ENCODE measurements at places on chromosomes 11 and 22.

- DNase-seq, result no peak
Observed at GRCh38 chr11:131652231-131652630, 281.8 kb downstream of the NTM start.

GRCh38 chr11:35554491-35555437 lies 29.3 kb upstream of the PAMR1 start:
- peak; percentile 62 for DNase-seq

GRCh38 chr11:85965202-85965601 lies 103.7 kb downstream of the PICALM start:
- DNase-seq, result peak; percentile 45

- peak; percentile 23 for DNase-seq
Observed at GRCh38 chr11:100625041-100625440, 62.0 kb upstream of the ARHGAP42 start.

DNA sequence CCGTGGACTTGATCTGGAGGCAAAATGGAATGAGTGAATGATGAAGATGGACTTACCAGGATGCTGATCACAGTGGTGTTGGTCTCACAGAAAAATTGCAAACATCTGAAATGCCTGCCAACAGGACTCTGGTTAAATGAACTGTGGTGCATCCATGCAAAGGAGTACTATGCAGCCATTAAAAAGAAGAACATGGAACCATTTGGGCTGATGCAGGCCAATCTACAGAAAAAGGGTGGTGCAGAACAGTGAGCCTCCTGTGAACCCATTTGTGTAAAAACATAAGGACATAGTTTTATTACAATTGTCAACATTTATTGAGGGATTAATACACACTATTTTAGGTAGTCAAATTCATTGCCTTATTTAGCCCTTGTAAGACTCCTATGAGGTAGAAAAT lies 111.9 kb downstream of the MN1 start:
- DNase-seq, result no peak

- peak; percentile 48 for DNase-seq
Observed at GRCh38 chr11:126233391-126233790, 21.8 kb downstream of the FAM118B start.

DNA sequence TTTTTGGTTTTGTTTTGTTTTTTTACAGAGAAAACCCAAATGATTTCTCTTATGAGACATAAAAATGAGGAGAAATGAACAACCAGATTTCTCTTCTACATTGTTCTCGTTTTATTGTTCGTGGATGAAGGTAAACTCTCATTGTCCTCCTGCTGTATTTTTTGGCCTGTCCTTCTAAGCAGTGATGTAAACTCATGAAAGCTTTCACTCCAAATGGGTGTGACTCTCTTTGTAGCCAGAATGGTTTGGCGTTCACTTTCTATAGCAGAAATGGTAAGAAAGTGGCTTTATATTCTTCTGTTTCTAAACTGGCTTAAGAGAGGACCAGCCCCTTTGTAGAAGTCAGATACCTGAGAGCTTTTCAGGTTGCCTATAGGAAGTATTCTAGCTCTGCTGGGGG lies 15.5 kb upstream of the BMAL1 start:
- DNase-seq, result no peak

DNA sequence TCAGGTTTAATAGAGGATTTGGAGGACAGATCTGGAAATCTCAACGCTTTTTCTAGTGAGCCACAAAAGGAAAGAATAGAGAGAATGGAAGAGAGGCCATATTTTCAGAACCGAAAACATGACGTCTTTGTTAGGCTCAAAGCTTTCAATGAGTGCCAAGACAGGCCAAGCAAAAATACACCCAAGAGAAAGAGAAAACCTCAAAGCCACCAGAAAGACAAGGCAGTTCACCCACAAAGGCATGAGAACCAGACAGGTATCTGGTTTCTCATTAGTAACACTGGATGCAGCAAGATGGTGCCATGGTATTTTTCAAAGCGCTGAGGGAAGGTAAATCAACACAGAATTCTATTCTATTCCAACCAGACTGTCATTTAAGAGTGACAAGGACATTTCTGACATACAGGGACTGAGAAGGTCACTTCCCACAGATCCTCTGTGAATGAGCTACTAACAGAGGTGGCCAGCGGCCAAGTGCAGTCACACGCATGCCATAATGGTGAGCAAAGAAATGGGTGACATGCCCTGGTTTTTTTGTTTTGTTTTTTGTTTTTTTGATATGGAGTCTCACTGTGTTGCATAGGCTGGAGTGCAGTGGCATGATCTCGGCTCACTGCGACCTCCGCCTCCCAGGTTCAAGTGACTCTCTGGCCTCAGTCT lies 41.9 kb downstream of the TOLLIP start:
- no peak for DNase-seq

GRCh38 chr22:45930324-45930723 lies 46.6 kb downstream of the WNT7B start:
- no peak for DNase-seq

- DNase-seq, result peak; percentile 37
Observed at GRCh38 chr11:87265132-87265531, 227.4 kb downstream of the TMEM135 start.

DNA sequence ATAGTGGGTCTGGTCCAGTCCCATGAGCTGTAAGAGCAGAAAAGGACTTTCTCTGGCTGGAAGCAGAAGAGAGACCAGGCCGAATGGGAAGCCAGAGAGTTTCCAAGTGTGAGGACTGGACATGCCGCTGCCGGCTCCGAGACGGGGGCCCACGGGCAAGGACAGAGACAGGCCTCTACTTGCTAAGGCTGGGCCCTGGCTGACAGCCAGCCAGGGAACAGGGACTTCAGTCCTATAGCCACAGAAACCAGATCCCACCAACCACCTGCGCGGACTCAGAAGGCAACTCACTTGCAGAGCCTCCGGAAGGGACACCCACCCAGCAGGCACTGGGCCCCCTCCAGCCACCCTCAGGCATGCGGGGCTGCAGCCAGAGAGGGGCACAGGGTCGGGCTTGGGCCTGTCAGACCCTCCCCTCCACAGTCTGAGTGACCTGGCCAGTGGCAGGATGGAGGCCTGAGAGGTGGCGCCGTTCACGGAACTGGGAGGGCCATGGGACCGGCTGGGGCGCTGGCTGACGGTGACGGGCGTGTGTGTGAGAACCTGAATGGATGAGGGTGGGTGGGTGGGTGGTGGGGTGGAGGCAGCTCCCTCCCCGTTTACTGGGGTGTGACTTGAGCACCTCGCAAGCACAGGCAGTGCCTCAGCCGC lies 47.8 kb upstream of the A4GALT start:
- no peak for DNase-seq

- DNase-seq, result no peak
Observed at GRCh38 chr11:47641600-47642098, 710 bp downstream of the MTCH2 start.

DNA sequence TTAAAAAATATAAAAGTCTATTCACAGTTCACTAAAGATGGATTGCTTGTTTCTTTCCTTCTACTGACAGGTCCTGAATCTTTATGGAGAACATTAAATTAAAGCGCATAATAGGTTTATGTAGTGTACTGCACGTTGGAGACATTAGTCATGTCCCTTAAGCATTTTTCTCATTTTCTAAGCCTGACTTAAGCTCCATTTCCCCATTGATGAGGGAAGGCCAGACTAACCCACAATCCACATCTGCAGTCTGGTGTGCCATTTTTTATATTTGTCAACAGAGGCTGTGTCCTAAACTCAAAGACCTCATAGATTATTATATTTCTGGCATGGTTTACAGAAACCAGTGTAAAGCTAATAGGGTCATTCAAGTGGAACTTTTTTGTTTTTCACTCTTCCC lies 39.9 kb downstream of the CADM1 start:
- DNase-seq, result peak; percentile 37

DNA sequence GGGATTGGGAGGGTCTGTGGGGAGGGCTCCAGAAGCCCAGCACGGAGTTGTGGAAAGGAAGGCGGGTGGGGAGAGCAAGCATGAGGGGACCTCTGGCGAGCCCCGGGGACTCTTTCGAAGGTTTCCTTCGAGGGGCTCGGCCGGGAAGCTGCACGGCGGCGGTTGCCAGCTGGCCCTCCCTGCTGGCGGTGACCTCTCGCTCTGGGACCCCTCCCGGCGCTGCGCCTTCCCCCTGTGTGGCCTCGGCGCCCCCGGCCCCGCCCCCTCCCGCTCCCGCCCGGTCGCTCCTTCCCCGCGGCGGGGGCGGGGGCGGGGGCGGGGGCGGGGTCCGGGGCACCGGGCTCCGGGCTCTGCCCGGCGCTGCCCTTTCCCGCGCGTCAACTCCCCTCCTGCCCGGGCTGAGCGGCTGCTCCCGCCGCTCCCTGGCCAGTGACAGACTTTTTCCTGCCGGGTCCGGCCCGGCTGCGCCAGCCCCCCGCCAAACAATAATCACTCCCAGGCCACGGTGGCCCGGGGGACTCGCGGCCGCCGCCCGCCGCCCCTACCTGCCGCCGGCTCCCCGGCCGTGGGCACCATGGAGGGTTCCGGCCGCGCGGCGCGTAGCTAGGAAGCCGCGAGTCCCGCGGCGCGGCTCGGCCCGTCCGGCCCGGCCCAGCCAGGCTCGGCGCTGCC lies 941 bp downstream of the CLCF1 start:
- no peak for DNase-seq

DNA sequence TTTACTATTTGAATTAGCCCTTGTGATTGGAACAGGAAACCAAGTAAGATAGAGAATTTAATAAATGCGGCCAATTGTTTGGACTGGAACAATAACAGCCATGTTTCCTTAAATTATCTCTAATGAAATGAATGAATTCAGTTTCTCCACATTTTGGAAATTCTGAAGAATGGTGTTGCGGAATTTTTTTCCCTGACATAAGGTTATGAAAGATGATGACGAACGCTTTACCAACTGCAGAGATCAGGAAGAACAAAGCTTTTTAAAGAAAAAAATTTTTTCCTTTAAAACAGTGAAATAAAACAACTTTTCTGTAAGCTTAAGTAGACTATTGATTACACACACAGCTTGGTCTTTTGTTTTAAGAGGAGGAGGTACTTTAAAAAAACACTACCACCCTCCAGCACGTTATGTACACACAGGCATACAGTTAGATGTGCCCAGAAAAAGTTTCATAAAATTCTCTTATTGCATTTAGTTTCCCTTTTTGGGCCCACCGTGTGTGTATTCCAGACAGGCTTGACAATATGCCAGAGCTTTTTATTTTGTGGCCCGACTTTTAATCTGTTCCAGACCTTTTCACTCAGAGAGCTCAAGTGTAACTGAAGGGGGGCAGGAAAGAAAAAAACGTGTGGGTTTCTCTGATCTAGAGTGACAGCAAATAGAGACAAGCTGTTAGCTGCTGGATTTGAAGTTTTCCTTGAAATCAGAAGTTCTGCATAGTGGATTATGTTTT lies 77.3 kb downstream of the YAP1 start:
- peak; percentile 49 for DNase-seq
